ENCODE measurements at places on chromosomes 16 and 17.
A peak's percentile ranks its signal among the peaks of the same experiment; 100 is the strongest.

DNA sequence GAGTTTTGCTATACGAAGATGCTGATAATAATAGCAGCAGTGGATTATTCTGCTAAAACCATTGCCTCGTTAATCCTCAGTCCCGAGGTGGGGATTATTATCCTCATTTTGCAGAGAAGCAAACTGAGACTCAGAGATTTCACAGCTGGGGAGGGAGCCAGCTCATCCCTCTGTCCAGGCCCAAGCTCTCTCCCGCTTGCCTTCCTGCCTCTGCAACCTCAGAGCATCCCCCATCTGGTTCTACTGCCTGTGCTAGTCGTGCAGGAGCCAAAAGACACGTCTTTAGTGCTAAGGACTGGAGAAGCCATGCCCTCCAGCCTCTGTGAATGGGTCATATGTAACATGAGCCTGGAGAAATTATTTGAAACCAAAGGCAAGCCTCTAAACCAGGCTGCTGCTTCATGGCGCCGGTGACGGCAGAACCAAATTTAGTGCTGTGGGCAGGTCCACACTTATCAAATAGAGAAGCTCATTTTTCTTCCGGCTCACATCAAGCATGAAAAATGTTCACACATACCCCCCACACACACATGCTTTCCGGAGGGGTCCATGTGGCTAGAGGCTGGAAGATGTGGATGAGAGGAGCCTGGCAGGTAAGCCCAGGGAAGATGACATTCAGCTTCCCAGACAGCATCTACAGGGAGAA lies 13.5 kb downstream of the MAPT start:
- DNase-seq = peak; percentile 80

DNA sequence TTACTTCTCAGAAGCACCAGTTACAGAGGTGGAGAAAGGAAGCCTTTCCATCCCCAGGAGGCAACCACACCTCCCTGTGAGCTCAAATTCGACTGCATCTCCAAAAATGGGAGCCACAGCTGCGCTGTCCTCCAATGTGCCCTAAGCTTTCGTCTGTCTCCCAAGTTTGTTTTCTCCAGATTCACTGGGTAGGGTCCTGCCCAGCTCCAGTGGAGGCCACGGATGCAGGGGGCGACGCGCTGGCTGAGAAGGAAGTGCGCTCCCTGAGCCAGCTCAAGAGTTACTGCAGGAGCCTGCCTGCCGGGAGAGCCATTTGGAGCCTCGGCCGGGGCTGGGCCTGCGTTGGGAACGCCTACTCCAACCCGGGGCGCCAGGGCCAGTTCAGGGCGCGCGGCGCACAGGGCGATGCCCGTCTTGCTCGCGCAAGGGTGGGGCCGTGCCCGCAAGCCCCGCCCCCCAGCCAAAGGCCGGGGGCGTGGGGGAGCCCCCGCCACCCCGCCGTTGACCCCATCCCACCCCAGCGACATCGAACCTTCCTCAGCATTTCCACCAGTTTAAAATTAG lies 19.5 kb downstream of the SIAH1 start:
- DNase-seq = peak; percentile 34

DNA sequence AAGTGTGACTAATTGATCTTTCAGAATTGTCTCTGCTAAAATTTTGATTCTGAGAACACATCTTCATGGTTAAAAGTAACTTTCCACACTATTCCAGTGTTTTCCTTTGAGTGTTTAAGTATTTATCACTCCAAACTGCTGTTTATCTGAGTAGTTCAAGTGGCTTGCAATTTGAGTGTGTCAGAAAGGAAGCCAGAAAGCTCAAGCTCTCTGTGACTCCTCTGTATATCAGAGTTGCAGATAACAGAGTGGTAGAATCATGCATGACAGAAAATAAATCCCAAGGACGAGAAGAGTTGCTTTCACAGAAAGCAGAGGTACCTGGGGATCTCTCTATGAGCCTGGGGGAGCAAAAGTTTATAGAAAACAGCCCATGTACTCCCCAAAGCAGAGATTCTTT lies 130.0 kb downstream of the CYB561 start:
- no peak for DNase-seq

GRCh38 chr17:64951877-64952276 lies 32.6 kb upstream of the LRRC37A3 start:
- no peak for DNase-seq

DNA sequence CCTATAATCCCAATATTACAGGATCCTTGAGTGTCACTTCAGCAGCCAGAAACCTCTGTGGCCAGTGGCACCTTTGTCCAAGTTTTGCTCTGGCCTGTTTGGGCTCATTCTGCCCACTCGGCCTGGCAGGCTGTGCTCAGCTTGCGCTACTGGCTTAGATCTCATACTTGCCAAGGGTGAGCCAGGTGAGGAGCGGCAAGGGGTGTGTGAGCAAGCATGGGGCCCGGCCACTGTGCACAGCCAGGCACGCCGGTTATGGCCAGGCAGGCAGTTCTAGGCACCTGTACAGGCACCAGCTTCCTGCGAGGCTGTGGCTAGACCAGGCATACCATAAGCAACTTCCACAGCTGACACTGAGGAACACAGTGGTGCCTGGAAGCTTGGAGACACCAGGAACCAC lies 16.9 kb upstream of the USP22 start:
- DNase-seq = no peak

- DNase-seq = no peak
Measured at GRCh38 chr17:20200865-20201458, 191.8 kb downstream of the SPECC1 start.

DNA sequence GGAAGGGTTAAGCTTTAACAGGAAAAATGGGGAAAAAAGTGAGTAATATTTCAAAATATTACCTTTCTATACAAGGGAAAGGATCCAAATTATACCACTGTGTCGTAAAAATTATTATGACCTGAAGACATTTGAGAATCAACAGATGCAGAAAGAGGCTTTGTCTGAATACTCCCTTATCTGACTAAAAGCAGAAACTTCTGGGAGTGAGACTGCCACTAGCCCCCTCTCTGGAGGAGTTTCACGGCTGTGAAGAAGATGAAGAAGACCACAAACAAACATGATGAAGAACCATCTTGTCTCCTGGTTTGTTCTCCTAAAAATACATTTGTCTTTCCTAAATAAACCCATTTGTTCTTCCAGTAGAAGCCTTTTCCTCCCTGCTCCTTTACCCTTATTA lies 29.4 kb downstream of the CNTROB start:
- DNase-seq = no peak

- DNase-seq = no peak
Measured at GRCh38 chr17:7102421-7102820, 12.2 kb downstream of the ASGR2 start.

GRCh38 chr17:67995570-67996263 lies 552 bp downstream of the C17orf58 start:
- DNase-seq = peak; percentile 56

DNA sequence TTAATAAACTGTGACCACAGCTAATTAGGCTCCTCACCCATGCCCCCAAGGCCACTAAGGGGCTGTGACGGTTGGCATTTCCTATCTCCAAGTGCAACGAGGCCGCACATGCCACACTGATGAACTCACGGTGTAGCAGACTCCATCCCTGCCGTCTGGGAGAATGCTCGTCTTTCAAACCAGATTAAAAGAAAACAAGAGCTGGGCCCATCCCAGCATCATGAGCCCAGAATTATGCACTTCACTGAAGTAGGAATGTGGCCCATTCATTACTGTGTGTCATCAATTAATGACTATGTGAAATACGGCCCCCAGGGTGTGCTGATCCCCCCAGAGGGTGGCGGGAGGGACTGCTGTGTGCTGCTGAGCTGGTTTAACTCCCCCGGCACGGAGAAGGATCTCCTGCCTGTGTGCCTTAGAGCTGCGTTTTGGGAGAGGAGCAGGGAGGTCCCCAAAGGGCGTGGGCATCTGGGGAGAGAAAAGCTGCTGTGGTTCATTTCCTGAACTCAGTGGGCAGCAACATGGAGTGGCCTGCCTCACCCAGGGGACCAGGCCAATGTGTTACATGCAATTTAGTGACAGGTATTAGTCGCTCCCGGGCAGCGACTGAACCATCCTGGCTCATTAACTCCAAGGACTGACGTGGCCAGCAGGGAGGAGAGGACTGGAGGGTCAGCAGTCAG lies 194.5 kb downstream of the FOXL1 start:
- no peak for DNase-seq

DNA sequence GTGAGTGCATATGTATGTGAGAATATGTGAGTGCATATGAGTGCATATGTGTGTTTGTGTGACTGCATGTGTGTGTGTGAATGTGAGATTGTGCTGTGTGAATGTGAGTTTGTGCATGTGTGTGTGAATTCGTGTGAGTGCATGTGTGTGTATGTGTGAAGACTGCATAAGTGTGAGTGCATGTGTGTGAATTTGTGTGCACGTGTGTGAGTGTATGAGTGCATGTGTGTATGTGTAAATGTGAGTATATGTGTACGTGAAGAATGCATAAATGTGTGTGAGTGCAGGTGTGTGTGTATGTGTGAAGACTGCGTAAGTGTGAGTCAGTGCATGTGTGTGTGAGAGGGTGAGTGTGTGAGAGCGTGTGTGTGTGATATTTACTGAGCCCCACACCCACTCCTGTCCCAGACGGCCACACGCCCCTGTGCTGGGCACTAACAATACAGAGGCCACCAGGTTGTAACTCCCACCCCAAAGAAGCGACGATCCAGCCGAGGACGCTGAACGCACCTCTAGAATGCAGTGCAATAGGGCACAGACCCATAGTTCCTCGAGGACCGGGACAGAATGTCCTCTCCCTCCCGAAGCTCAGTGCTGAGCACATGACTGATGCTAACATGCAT lies 97.8 kb downstream of the C16orf95 start:
- no peak for DNase-seq

DNA sequence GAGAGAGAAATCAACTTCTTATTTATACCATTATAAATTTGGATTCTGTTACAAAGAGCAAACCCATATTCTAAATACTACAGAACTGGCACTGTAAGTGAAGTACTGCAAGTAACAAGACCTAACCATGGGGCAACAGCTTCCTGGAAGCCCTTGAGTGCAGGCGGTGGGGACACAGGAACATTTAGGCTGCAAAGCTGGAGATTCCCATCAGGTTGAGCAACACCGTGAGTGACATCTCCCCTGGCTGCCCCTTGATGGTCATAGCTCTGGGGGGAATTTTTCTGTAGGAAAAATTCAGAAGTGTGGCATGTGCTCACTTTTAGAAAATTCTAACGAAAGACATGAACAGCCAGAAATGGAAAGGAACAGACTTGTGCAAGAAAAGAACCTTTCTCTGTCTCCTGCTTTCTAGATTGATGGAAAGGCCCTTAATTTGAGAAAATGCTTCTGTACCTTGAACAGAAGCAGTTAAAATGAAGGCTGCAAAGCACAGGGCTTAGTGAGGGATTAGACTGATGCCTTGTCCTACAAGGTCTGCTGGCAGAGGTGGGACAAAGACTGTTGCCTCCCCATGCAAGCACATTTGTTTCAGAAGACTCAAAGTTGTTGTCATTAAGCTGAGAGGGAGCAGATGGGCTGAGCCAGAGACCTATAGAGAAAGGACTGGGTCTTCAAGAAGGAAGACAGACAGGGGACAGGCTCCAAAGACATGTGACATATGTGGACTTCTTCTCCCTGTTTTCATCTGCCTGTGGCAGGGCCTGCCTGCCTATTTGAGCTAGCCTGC lies 380.8 kb downstream of the SLC39A11 start:
- DNase-seq = no peak

- no peak for DNase-seq
Measured at GRCh38 chr16:56780646-56781045, 50.7 kb downstream of the NUP93 start.

DNA sequence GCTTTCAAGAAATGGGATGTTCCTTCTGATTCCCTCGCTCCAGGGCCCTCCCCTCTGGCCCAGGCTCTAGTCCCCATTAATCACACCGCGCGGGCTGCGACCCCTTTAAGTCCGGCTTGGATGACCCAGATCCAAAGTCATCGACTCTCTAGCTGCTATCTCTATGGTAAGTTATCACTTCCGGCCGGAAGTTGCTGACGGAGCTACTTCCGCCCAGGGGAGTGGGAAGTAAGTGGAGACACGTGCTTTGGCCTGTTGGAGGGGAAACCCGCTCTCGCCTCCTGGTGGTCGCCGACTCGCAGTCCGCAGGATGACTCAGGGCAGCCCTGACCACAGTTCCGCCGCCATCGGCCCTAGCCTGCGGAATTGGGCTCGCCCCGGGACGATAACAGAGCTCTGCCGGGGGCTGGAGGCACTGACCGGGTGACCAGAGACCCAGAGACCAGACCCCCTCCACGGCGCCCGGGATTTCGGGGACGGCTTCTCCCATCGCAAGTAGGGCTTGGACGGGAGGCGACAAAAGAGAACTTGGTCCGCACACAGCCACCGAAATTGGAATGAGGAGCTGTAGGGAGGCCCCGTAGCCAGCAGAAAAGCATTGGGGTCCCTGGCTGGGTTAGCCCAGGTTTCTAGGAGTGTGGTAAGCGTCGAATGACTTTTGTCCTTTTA lies 52.2 kb upstream of the SEC14L1 start:
- DNase-seq = peak; percentile 92

DNA sequence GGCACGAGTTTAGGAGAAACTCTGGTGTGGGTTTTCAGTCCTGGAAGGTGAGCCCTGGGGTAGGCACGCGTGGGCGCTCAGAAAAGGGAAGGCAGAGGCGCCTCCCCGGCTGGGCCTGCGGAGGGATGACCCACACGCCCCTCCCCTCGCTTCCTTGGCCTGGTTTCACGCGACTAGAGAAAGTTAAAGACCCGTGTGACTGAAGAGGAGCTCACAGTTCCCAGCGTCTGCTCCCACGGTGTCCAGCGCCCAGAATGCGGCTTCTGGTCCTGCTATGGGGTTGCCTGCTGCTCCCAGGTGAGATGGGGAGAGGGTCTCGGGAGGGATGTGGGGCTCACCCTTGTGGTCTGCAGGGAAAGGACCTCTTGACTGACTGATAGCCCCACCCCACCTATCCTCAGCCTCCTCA lies at the start of gene CD300LG:
TSS of gene CD300LG (plus strand) at position 214 of the 409 bp plus-strand sequence. CDS start at position 255, 41 bp downstream.
- DNase-seq = no peak

DNA sequence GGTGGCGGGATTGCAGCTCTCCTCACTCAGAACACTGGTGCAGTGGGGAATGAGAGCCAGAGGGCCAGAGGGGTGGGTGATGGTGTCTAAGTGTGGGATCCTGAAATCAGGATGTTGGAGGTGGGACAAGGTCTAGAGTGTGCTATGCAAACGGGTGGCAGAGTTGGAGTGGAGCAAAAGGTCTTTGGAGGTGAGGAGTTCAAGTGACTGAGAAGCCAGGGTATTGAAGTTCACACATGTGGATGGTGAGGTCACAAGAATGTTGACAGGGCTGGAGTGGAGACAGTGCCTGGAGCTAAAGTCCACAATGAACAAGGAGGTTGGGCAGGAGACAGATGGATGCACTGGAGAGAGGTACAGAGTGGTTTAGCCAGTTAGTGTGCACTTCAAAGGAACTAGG lies 38.3 kb upstream of the MAP3K14 start:
- no peak for DNase-seq

- no peak for DNase-seq
Measured at GRCh38 chr17:74343121-74343520, 17.1 kb downstream of the KIF19 start.

- no peak for DNase-seq
Measured at GRCh38 chr17:72693151-72693878, 399.2 kb downstream of the SLC39A11 start.

DNA sequence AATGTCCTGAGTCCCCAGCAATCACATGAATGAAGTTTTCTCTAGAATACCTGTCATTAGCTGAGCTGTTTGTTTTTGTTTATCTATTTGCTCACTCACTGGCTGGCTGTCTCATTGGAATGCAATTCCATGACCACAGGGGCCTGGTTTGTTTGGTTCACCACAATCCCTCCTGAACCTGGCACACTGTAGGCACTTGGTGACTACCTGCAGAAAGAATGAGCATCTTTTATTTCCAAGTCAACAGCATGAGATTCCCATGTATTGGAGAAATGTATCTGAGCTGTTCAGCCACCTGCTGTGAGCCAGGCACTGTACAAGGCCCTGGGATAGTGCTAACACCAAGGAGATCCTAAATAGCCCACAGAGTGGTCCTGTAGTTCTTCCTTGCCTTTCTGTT lies 345.1 kb downstream of the XYLT1 start:
- DNase-seq = no peak

Data from NCI-H526 (cell line).